Activated gamma-delta T cell treated with anti-CD3 and anti-CD28 coated beads, Interleukin-2, amount 50 U/mL, for 16 hours (primary cell): ENCODE measurements at places on chromosomes 3 and 15.

DNA sequence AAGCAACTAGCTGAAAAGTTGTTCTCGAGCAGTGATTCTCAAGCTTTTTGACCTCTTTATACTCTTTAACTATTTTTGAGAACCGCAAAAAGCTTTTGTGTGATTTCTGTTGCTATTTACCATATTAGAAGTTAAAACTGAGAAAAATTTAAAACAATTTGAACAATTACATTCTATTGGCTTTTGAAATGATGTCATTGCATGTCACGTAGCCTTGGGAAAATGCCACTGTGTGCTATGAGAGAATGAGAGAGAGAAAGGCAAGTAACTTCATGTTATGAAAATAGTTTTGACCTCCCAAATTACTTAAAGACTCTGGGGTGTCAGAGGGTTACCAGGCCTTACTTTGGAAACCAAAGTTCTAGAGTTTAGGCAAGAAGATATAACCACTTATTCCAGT lies 8.0 kb downstream of the USP13 start:
- no peak for DNase-seq

DNA sequence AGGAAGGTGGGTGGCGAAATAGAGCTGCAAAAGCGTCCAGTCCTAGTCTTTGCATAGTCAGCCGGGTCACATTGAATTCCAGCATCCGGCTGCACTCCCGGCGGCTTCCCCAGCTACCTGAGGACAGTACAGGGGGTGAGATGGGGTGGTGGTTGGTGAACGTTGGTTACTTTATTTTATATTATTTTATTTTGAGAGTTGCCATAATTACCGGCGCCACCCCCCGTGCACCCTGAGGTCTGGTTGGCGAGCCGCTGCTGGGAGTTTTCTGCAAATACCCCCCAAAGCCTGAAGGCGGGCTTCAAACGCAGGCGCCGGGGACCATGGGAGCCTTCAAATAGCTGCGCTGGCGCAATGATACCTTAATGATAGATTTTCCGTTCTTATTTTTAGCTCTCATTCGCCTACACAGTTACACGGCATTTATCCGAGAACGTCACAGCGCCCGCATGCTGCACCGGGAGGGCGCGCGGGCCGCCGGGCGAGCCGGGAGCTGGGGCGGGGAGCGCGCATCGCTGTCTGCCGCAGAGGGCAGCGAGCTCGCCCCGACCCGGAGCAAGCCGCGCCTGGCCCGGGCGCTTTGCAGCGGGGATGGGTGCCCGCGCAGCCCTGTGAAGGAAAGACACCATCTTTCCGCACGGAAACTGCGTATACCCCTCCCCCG lies 756 bp upstream of the RASGRF1 start:
- DNase-seq = no peak

DNA sequence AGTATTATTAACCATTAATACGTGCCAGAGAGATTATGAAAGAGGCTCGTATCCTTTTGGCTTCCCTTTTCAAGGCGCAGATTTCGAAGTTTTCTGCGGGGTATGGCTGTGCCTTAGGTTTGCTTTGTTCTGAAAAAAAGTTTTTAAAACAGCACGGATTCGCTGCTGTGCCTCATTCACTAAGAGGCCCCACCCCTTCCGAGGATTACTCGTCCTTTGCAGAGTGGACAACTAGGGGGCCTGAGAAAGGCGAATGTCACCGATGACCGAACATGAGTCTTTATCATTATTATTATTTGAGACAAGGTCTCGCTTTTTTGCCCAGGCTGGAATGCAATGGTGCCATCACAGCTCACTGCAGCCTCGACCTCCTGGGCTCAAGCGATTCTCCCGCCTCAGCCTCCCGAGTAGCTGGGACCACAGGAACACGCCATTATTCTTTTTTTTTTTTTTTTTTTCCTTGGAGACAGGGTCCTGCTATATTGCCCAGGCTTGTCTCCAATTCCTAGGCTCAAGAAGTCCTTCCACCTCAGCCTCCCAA lies 684 bp upstream of the RPS27L start:
- DNase-seq = no peak

DNA sequence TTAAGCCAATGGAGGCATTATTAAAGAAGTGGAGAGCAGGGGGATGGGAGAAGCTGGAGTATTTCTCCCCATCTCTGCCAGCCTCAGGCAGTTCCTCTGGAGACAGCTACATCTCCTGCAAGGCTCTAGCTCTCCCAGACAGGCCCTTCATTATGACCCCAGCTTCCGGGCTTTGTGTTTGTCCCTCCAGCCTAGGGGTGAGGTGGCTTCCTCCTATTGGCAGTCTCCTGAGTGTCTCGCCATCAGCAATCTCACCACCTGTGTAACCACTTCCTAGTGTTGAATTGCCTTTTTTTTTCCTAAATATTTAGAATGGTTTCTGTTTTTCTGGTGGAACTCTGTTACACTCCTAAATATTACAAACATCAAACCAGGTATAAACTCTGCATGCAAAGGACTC lies 122.3 kb downstream of the FAM174B start:
- no peak for DNase-seq

- DNase-seq = no peak
Measured at GRCh38 chr15:78682004-78682651, 41.1 kb upstream of the CHRNB4 start.

GRCh38 chr15:68499620-68500312 lies 67.8 kb upstream of the ITGA11 start:
- DNase-seq = no peak

DNA sequence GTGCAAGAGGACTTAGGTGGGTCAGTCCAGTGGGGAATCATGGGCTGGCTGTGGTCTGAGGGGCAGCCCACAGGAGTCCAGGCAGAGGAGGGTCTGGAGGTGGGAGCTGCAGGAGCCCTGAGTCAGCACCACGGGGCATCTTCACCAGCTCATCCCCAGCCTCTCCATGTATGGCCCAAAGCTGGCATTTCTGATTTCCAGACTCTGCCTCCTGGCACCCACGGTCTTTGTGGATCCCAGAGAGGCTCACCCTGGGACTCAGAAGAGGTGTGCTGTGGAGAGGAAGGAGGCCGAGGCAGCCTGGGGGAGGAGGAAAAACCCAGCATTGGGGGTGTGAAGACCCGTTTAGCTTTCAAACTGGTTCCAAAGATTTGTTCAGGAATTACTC lies 64.5 kb upstream of the KLF13 start:
- DNase-seq = no peak

GRCh38 chr3:141530415-141530768 lies 43.6 kb downstream of the RASA2 start:
- no peak for DNase-seq

GRCh38 chr3:129398803-129399144 lies 29.7 kb downstream of the EFCAB12 start:
- no peak for DNase-seq

DNA sequence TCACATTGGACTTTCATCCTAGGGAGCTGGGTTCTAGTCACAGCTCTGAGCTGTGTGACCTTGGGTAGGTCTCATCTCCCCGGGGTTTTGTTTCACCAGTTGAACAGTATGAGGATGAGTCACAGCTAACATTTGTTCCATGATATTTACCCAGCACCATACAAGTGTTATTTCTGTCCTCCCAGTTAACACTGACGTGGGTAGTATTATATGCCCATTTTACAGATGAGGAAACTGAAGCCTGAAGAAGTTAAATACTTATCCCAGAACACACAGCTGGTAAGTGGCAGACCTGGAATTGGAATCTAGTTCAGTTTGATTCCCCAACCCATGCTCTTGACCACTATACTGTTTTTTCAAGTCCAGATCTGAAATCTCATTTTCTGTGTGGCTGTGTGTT lies 908 bp upstream of the RARB start:
- no peak for DNase-seq

- DNase-seq = no peak
Measured at GRCh38 chr3:56833022-56833421, 31.3 kb upstream of the ARHGEF3 start.

- no peak for DNase-seq
Measured at GRCh38 chr15:55348281-55348778, 29.3 kb downstream of the PIGB start.

DNA sequence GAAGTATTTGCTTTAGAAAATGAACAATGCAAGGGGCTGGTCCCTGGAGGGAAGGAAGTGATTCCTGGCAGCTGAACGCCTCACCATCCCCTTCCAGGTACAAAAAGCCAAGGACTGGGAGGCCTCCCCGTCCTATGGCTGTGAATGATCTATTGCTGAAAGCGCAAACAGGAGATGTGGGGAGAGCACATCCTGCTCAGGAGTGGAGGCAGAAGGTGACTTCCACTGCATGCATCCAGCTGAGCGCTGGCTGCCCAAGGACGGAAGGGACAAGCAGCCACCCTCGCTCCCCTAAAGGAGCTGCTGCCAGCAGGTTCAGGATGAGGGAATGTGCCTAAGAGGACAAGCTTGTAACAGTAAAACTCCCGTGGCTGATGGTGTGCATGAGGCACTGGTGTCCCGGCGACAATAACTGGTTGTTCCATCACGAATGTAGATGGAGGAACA lies 41.4 kb downstream of the ABTB1 start:
- DNase-seq = no peak

GRCh38 chr3:41845826-41846225 lies 116.1 kb downstream of the ULK4 start:
- DNase-seq = no peak

DNA sequence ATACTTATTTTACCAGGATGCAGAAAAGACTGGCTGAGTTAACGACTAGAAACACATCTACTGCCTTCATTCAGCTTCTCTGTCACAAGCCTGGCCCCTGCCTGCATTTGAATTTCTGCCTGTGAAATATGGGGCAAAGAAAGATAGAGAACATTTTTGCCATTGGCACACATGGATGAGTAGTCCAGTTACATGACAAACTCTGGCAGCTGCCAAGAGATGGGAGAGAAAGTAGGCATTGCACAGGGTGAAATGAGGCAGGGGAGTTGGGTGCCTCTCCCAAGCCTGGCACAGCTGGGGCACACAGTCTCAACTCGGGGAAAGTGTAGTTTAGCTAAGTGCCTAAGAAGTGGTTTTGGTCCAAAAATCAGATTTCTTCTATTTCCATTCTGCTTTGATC lies 24.0 kb downstream of the ANXA2 start:
- no peak for DNase-seq
